ENCODE measurements at places on chromosomes 1 and 21.

GRCh38 chr1:168110896-168111545 lies 25.7 kb downstream of the GPR161 start:
- no peak for DNase-seq

GRCh38 chr1:212581034-212581433 lies 27.5 kb upstream of the ATF3 start:
- no peak for DNase-seq

- DNase-seq, result no peak
Observed at GRCh38 chr1:36248250-36248894, 24.1 kb downstream of the THRAP3 start.

GRCh38 chr1:20215716-20216115 lies 29.4 kb upstream of the PLA2G2C start:
- DNase-seq, result no peak

DNA sequence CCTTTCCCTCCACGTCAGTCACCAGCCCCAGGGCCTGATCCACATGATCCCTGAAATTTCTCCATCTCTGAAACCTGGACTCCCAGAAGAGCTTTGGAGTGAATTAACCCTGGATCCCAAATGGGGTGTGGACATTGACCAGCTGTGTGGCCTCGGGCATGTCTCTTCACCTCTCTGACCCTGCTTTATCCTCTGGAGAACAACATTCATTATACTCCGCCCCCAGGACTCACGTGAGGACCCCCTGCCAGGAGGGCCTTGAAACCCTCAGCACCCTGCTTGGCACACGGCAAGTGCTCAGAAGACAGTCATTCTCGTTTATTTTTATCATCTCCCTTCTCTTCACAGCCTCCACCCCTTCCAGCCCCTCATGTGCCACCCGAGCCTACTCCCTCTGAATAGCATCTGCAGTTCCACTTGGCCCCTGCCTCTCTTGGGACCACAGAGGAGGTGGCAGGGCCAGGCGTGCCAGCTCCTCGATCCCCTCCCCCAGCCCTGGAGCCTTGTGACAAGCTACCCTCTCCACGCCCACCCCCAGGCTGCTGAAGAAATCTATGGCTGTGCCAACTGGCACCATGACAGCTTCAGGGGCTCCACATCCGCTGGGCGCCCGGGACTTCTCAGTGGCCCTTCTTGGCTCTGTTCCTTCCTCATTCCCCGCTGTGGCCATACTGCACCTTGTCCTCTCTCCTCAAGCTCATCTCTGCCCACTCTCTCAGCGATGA lies 18.0 kb downstream of the ADGRB2 start:
- DNase-seq, result peak; percentile 28

GRCh38 chr21:16751695-16752474 lies 761.0 kb upstream of the CXADR start:
- DNase-seq, result no peak

GRCh38 chr1:191993549-191993948 lies 164.7 kb upstream of the RGS18 start:
- no peak for DNase-seq

GRCh38 chr1:245160288-245160687 lies 5.5 kb downstream of the KIF26B start:
- DNase-seq, result no peak
